SK-N-SH treated with all-trans-retinoic acid at 6 μM for 48 hours (cell line): ENCODE measurements at places on chromosomes 12 and 14.

DNA sequence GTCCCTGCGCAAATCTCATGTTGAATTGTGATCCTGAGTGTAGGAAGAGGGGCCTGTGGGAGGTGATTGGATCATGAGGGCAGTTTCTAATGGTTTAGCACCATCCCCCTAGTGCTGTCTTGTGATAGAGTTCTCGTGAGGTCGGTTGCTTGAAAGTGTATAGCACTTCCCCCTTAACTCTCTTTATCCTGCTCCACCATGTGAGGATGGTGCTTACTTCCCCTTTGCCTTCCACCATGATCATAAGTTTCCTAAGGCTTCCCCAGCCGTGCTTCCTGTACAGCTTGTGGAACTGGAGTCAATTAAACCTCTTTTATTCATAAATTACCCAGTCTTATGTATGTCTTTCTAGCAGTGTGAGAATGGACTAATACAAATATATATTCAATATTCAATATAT, 303.7 kb upstream of the SEL1L start:
- ATAC-seq, result no peak

- no peak for ATAC-seq
These were observed 8.6 kb downstream of the PEBP1 start for GRCh38 chr12:118144499-118144898.

DNA sequence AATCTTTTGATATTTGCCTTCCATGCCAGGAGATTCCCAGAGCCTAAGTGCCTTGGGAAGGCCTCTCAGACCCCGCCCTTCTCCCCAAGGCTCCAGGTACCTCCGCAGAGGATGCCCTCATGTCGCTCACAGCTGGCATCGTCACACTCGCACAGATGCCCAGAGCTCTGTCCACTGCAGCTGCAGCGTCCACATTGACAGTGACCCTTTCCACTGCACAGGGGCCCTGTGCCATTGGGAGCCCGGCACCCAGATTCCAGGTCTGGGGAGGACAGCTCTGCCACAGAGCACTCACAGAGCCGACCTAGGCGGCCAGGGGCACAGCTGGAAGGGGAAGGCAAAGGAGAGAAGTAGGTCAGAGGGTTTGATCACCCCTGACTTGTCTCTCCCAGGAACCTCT, 12.3 kb upstream of the CSAD start:
- no peak for ATAC-seq

- ATAC-seq, result peak; percentile 92
These were observed 24.9 kb downstream of the SLC6A12 start for GRCh38 chr12:188910-189621.

DNA sequence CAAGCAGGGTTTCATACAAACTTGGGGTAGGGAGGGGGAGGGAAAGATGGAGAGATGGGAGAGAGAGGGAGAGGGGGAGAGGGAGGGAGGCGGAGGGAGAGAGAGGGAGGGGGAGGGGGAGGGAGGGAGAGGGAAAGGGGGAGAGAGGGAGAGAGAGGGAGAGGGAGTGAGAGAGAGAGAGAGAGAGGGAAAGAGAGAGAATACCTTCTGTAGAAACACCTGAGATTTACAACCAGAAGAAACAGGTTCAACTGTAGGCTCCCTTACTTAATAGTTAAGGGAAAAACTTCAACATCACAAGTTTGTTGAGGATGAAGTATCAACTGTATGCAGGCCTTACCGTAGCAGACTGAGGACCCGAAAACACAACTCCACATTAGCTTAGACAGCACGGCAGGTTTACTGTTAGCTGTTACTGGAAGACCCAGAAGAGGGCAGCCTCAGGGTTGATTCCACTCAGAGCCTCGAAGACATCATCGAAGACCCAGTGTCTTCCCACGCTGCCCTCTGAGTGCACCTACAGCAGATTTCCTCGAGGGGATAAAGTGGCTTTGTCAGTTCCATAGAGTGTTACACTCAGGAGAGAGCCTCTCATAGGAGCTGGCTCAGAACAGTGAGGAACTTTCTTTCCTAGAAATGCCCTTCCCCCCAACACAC, 72.4 kb downstream of the NT5DC3 start:
- peak; percentile 41 for ATAC-seq

DNA sequence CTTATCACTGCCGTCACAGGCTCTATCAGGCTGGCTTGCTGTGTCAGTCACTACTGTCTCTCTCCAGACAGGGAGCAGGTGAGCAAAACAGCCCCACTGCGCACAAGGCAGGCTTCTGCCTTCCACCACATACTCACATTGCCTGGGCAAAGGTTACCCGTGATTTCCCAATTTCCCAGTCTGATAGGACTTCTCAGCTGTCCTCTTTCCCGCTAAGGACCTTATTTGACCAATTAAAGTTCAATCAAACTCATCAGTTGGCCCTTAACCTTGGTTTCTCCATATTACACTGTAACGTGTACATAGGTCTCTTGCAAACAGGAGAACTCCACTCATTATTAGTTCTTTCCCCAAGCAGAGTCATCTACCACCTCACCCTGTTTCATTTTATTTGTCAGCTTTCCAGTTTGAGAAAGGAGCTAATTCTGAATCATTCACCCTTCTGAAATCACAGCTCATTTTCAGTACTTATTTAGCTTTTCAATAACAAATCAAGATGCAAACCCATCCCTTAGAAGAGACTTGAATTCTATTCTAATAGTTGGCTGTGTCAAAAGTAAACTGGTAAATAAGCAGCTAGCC, 170.8 kb downstream of the ESR2 start:
- ATAC-seq, result no peak
